ENCODE measurements at places on chromosomes 11 and 22.

GRCh38 chr22:47143249-47143938, 380.9 kb downstream of the TBC1D22A start:
- no peak for DNase-seq

DNA sequence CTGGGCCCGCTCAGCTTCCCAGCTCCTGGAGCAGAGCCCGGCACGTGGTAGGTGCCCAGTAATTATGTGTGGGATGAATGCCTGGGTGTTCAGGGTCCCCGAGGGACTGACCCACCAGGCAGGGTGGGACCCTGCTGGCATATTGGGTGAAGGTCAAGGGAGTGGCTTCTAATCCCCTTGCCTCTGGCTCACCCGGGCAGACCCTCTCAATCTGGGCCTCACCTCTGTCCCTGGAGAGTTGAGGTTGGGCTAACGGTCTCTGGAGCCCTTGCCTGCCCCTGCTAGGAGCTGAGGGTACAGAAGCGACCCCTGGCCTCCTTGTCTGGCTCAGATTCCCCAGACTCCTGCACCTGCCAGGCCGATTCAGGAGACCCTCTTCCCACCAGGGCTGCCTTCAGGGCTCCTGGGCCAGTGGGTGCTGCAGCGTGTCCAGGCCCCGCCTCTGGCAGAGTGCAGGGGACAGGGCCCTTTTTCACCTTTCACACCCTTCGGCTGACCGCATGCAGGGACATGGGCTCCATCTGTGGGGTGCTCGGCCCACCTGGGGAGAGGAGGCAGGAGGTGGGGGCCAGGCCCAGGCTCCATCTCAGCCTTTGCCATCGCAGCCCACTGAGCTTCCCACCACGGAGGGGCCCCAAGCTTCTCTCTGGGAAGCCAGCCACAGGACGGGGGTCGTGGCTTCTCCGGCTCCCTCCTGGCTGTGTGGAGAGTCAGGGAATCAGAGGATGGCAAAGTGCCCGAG, 3.8 kb upstream of the CTSD start:
- DNase-seq: no peak

DNA sequence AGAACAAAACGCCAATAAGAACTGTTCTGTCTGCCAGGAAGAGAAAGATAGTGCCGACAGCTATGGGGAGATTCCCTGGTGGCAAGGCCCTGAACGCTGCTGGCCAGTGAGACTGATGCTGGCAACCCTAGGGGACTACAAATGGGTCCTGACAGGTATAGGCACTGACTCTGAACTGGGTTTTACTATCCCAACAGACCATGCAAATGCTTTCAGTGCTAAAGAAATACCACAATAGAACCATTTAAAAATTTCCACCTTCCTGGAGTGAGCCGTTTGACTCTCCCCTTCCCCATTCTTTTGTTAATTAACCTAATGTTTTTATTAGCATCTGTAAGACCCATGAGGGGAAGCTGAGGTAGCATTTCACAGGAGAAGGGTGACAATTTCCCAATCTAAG, 25.7 kb downstream of the USP28 start:
- DNase-seq: no peak

DNA sequence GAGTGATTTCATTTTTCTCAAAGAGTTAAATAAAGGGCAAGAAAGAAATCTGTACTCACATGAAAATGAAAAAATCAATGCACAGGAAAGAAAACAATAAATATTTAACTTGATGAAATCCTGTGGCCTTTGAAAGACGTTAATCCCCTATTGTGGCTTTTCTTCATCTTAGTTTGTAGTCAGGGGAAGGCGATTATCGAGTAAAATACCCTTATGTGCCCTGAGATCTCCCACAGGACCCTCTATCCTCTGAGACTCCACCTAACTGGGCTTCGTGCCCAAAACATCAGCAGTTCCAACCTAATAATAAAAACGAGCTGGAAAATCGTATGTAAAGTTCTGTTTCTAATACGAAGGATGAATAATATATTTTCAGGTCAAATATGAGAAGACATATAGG, 208.2 kb upstream of the ZC3H12C start:
- DNase-seq: no peak

- no peak for DNase-seq
Observed at GRCh38 chr22:24686280-24686679, 83.3 kb downstream of the GGT1 start.

- DNase-seq: no peak
Observed at GRCh38 chr11:74647404-74647803, 55.0 kb downstream of the POLD3 start.

- DNase-seq: no peak
Observed at GRCh38 chr11:61694602-61694939, 14.4 kb downstream of the DAGLA start.

DNA sequence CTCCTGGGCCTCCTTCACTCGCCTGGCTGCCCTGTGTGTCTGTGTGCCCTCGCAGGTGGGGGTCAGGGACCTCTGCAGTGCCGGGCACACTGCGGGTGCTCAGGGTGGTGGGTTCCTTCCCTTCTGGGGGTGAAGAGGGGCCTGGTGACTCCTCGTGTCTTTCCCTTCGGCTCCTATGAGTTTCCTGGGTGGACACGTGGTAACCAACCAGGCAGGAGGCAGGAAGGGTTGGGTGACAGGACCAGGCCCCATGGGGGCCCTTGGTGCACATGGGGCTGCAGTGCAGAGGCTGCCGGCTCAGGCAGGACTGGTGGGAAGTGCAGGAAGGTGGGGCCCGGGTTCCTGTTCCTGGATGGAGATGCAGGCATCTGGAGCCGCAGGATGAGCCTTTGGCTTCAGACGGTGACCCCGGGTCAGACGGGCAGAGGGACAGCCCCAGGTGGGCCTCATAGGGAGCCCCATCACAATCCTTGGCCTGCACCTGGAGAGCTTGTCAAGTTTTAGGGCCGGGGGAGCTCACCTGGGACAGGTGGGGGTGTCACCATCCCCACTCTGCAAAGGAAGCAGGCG, 9.6 kb downstream of the FRMD8 start:
- no peak for DNase-seq

DNA sequence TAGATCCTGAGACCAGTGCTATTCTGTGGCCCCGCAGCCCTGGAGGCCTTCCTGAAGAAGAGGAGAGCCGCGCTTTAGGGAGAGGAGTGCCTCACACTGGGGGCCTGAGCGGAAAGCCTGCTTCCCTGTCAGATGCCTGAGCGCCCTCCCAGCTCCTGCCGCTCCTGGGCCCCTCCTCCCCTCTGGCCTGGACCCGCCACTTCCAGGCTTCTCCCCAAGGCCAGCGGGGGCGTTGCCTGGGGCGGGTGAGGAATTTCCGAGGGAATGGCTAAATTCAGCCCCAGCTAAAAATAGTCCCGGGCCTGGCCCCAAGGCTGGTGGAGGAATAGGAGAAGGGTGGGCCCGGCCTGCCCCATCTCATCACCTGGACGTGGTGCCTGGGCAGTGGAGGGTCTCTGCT, 15.4 kb downstream of the ARHGEF17 start:
- no peak for DNase-seq

DNA sequence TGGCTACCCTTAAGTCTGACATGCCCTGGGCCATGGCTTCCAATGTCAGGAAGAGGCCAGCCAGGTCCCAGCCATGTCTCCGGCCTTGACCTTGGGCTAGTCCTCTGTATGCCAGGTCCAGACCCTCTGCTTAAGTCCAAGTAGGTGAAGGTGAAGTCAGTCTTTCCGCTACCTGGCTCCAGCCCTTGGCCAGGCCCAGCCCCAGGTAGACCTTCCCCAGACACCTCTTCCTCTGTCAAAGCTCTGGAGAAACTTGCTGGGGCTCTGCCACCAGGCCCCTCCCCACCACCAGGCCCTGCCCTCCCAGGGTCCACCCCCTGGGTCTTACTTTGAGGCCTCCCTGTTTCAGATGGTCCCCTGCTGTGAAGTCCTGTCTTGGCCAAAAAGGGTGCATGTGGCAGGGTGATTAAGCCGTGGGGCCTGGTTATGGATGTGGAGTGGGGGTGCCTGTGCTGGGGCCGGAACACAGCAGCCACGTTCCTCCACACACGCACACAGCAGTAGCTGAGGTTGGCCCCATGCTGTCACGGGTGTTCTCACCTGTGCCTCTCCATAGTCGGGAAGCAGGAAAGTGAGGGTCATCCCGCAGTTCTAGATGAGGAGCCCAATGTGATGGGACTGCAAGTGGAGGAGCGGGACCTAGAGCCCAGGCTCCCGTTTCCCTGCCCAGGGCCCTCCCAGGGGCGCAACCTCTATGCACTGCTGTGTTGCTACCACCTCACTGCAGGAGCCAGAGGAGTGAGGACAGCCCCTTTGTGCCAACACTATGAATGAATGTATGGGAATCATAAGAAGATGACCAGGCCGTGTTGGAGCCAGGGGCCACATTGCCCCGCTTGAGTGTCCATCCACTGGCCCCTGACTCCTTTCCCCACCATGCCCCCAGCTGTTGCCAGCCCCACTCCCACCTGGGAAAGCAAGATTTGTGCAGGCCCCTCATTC, 72.2 kb downstream of the LINC01488 start:
- DNase-seq: no peak

- DNase-seq: no peak
Observed at GRCh38 chr22:48389916-48390315, 1437.8 kb downstream of the BRD1 start.

- no peak for DNase-seq
Observed at GRCh38 chr11:47599902-47600301, 5.7 kb upstream of the C1QTNF4 start.

DNA sequence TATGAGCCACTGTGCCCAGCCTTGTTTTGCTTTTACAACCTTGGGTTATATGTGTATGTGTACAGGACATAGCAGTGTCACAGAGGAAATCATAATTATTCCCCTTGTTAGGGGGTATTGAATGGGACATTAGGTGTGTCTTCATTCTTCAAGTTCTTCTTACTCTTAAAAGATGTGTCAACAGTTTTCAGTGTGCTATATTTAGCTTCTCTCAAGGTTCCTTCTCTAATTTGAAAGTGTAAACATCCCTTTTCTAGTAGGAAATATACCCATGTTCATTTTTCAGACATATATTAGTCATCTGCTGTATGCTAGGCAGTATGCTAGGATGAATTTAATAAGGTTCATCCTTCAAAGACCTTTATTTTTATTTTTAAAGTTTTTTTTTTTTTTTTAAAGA, 17.1 kb downstream of the PCF11 start:
- no peak for DNase-seq

DNA sequence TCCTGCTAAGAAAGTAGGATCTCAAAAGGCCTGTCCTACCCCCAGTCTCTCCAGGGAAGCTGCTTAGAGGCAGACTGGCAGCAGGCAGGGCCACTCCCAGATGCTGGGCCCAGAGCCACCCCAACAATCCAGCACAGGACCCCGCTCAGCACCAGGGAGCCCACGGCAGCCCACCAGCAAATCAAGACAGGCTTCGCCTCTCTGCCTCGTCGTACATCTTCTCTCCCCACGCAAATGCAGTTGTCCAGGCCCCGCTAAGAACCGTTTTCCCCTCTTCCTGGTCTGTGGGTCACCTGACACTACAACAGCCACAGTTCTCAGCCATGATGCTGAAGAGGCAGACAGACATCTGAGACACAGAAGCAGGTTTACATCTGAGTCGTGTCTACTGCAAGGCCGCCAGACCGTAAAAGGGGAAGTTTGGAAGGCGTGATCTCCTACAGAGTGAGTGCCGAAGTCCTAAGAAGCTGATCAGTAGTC, 51.1 kb downstream of the IGSF9B start:
- no peak for DNase-seq

GRCh38 chr11:104094576-104094975, 58.1 kb downstream of the DDI1 start:
- DNase-seq: no peak

GRCh38 chr22:33321466-33321865, 263.3 kb upstream of the SYN3 start:
- DNase-seq: no peak

- DNase-seq: no peak
Observed at GRCh38 chr11:106306942-106307341, 229.5 kb downstream of the AASDHPPT start.

DNA sequence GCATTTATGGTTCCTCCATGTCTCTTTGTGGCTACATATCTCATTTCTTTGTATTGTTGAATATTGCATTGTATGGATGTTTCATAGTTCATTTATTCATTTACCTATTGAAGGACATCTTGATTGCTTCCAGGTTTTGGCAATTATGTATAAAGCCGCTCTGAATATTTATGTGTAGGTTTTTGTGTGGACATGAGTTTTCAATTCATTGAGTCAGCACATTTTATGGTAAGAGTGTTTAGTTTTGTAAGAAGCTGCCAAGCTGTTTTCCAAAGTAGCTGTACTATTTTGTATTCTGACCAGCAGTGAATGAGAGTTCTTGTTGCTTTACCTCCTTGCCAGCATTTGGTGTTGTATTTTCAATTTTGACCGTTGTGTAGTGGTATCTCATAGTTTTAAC, 39.2 kb downstream of the KDM2A start:
- DNase-seq: no peak

DNA sequence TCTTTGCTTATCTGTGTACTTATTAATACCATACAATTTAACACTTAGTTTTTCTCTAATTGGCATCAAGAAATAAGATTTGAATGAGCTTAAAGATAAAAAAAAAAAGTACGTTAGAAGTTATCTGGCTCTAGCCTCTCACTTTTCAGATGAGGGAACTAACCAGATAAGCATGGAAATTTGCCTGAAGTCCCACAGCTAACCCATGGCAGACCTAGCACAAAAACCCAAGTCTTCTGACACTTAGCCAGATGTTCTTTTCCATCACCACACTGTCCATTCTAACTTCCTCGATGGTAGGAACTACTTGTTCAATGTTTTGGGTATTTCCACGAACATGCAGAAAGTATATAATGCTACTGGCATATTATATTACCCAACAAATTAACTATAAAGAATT, 7.4 kb upstream of the SOX6 start:
- no peak for DNase-seq

GRCh38 chr11:61111786-61112517, 9.7 kb downstream of the CD5 start:
- peak; percentile 78 for DNase-seq

DNA sequence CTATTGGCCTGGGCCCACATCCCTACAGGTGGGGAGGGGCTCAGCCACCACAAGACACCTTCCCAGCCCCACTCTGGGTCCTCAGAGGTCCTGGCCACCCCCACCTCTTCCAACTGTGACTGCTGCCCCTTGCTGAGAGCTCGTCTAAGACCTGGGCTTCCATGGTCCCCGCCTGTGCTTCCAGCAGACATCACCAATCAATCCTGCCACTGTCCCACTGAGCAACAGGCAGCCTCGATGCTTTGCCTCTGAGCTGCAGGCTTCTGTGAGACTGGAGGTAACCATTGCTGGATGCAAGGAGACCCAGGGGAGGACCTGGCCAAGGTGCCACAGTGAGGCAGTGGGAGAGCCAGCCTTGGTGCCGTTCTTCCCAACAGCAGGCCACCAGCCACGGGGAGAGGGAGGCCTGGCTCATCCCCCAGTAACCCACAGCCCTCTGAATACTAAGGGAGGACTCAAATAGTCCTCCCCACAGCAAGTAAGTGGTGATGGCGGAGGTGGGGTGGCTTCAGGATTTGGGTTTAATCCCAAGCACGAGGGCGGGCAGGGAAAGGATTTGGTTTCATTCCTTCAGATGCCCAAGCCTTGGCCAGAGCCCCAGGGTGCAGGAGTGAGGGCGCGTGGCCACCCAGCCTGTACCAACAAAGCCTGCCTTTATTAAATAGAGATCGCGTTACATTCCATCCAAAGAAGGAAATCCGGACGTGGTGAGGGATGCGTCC, 5.5 kb upstream of the FADS3 start:
- DNase-seq: no peak
